Neural progenitor cell (in vitro differentiated cells): ENCODE measurements at places on chromosomes 1 and 21.

GRCh38 chr1:223872308-223872901, 26.7 kb upstream of the TP53BP2 start:
- H3K27ac ChIP-seq = peak overlapping the region; percentile 57
- DNase-seq = peak; percentile 8
- no peak overlapping the region for H3K4me3 ChIP-seq
- H3K27me3 ChIP-seq = no peaks in the 10 kb centered on the region
- H3K4me1 ChIP-seq = peaks cover 23% of the 10 kb centered on the region

GRCh38 chr1:11342621-11343032, 69.6 kb downstream of the UBIAD1 start:
- no peaks in the 10 kb centered on the region for H3K36me3 ChIP-seq
- H3K4me3 ChIP-seq = no peak overlapping the region
- peaks cover 18% of the 10 kb centered on the region for H3K4me1 ChIP-seq
- peak; percentile 68 for DNase-seq

- H3K27me3 ChIP-seq = no peaks in the 10 kb centered on the region
- H3K27ac ChIP-seq = peak overlapping the region; percentile 95
- peak overlapping the region; percentile 43 for H3K4me3 ChIP-seq
- DNase-seq = peak; percentile 36
- H3K4me1 ChIP-seq = peaks cover 72% of the 10 kb centered on the region
These were observed 10.8 kb downstream of the SLC45A3 start for GRCh38 chr1:205669341-205670149.

- no peak overlapping the region for H3K4me3 ChIP-seq
- no peaks in the 10 kb centered on the region for H3K36me3 ChIP-seq
- H3K27ac ChIP-seq = no peak overlapping the region
- no peaks in the 10 kb centered on the region for H3K27me3 ChIP-seq
These were observed 499 bp upstream of the C4BPB start for GRCh38 chr1:207088161-207088560.

- no peaks in the 10 kb centered on the region for H3K27me3 ChIP-seq
- H3K4me1 ChIP-seq = no peaks in the 10 kb centered on the region
- DNase-seq = no peak
- no peaks in the 10 kb centered on the region for H3K36me3 ChIP-seq
- H3K27ac ChIP-seq = no peak overlapping the region
- no peak overlapping the region for H3K4me3 ChIP-seq
These were observed 156.5 kb upstream of the ZNF648 start for GRCh38 chr1:182217967-182218366.

GRCh38 chr1:67682659-67683197, 2.3 kb upstream of the GADD45A start:
- peaks cover 8% of the 10 kb centered on the region for H3K4me1 ChIP-seq
- no peak overlapping the region for H3K4me3 ChIP-seq
- H3K27ac ChIP-seq = no peak overlapping the region
- DNase-seq = no peak

GRCh38 chr1:158112994-158113758, 67.5 kb upstream of the CD1D start:
- peaks cover 20% of the 10 kb centered on the region for H3K4me1 ChIP-seq
- no peaks in the 10 kb centered on the region for H3K36me3 ChIP-seq
- H3K27ac ChIP-seq = no peak overlapping the region
- H3K27me3 ChIP-seq = peaks cover 22% of the 10 kb centered on the region
- peak overlapping the region; percentile 58 for H3K4me3 ChIP-seq

DNA sequence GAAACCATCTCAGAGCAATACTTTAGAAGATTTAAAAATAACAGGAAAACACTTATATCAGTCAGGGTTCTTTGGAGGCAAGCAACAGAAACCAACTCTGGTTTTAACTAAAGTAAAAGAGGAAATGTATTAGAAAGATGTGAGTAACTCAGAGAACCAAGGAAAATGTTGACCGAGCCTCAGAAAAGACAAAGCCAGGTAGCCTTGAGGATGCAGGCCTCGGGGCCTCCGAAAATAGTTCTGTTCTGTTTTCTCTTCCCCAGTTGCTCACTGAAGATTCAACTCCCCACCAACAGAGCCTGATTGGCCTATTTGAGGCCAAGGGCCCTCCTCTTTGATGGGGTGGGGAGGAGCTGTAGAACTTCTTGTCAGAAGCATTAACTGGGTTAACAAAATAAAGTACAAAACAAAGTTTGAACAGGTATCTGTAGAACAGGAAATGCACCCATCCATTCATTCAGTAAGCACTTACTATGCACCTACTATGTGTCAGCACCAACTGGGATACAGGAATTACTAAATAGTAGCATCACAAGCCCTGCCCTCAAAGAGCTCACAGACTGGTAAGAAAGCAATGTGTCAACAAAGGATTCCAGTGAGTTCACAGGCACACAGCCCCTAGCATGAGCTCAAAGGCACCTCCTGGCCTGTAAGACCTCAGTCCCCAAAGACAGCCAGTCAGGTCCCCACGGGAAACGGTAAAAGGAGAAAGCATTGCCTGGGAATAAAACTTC, 12.6 kb downstream of the SLAMF8 start:
- no peak overlapping the region for H3K4me3 ChIP-seq
- H3K4me1 ChIP-seq = no peaks in the 10 kb centered on the region
- no peak for DNase-seq

GRCh38 chr1:235857756-235858155, 8.9 kb downstream of the LYST start:
- no peaks in the 10 kb centered on the region for H3K4me1 ChIP-seq
- no peak overlapping the region for H3K4me3 ChIP-seq
- no peak overlapping the region for H3K27ac ChIP-seq
- no peaks in the 10 kb centered on the region for H3K36me3 ChIP-seq
- no peak for DNase-seq

DNA sequence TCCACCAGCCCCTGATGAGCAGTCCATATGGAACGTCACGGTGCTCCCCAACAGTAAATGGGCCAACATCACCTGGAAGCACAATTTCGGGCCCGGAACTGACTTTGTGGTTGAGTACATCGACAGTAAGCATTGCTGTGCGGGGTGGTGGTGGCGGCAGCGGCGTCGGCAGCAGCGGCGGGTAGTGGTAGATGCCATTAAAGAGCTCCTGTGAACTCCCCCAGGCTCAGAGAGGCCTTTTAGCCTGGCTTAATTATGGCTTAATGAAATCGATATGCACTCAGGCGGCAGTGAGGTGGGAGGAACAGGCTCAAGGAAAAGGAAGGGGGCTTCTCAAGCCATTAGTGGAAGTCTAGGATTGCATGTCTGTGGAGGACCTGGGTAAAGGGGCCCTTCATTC, 41.9 kb upstream of the CNTN2 start:
- H3K36me3 ChIP-seq = no peaks in the 10 kb centered on the region
- no peak overlapping the region for H3K4me3 ChIP-seq
- peaks cover 33% of the 10 kb centered on the region for H3K4me1 ChIP-seq
- no peak for DNase-seq
- H3K27ac ChIP-seq = no peak overlapping the region

- H3K27me3 ChIP-seq = no peaks in the 10 kb centered on the region
- peaks cover 11% of the 10 kb centered on the region for H3K4me1 ChIP-seq
- DNase-seq = no peak
- no peak overlapping the region for H3K27ac ChIP-seq
- H3K36me3 ChIP-seq = no peaks in the 10 kb centered on the region
- H3K4me3 ChIP-seq = no peak overlapping the region
These were observed 154.1 kb upstream of the TMEM51 start for GRCh38 chr1:14999441-14999840.

GRCh38 chr1:174740249-174740968, 259.3 kb upstream of the CACYBP start:
- H3K4me3 ChIP-seq = no peak overlapping the region
- DNase-seq = no peak
- H3K27ac ChIP-seq = no peak overlapping the region
- H3K36me3 ChIP-seq = no peaks in the 10 kb centered on the region

DNA sequence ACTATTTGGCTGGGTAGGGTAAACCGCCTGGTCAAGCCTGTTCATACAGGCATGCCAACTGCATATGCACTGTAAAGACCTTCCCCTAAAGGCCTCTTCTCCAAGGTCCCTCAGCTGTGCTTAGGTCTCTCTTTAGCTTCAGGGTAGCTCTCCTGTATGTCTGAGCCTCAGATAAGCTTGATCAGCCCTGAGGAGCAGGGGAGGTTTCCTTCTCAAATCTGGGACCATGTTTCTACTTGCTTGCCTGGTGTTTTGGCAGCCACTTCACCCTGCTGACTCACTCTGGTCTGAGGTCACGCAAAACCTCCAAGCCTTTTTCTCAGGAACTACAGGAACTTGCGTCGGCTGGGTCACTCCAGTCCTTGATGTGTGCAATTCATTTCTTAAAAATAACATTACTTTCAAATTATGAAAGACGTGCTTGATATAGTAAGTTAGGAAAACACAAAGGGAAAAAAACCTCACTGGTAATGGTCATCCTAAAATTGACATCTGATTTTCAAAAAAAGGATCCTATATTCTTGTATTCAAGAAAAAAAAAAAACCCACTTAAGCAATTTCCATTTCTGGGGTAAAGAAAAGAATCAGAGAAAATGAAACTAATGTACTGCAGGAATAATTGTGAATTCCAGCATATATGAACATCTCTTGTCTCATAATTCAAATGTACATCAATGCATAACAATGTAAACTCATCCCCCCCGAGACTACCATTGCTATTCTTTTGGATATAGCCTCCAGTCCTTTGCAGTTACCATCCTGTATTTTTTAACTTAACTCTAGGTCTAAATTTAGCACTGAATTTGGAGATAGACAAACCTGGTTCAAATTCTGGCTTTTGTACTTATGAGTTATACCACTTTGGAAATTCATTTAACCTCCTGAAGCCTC, 24.8 kb upstream of the RNF19B start:
- H3K4me1 ChIP-seq = peaks cover 13% of the 10 kb centered on the region
- no peak overlapping the region for H3K4me3 ChIP-seq
- no peak overlapping the region for H3K27ac ChIP-seq
- no peak for DNase-seq

DNA sequence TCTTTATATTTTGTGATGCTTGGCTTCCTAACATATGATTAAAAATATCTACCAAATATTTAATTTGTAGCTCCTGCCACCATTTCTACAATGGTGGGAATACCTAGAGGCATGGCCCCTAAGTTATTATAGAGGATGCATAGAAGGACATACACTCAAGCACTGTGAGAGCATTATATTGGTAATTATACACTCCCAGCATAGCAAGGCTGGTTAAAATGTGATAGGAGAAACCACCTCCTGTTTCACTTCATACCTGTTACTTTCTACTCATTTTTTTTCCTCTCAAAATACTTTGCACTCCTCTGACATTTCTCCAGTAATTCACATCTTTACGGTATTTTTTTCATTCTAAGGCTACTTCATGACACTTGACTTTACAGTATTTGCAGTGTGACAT, 92.9 kb downstream of the HS2ST1 start:
- no peak overlapping the region for H3K27ac ChIP-seq
- no peak for DNase-seq
- H3K4me1 ChIP-seq = no peaks in the 10 kb centered on the region
- no peak overlapping the region for H3K4me3 ChIP-seq
- no peaks in the 10 kb centered on the region for H3K36me3 ChIP-seq
- H3K27me3 ChIP-seq = no peaks in the 10 kb centered on the region

DNA sequence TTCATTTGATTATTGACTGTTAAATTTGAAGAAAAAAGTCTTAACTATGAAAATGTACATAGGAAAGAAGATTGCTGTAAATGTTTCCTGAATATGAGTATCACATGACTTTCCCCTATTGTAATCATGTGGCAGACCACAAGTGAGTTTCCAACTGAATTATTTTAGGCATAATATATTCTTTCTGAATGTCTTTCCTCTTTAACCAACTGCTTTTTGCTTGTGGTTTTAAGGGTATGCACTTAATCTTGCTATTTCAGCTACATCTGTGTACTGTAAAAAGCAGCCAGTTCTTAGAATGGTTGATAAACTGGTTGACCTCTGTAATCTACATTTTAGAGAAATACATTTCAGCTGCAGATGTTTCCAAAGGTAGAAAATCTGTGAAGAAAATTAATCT, 400.7 kb downstream of the NEGR1 start:
- DNase-seq = no peak
- no peak overlapping the region for H3K4me3 ChIP-seq
- no peak overlapping the region for H3K27ac ChIP-seq
- no peaks in the 10 kb centered on the region for H3K36me3 ChIP-seq
- no peaks in the 10 kb centered on the region for H3K27me3 ChIP-seq
- peaks cover 18% of the 10 kb centered on the region for H3K4me1 ChIP-seq

- H3K27me3 ChIP-seq = no peaks in the 10 kb centered on the region
- H3K4me3 ChIP-seq = no peak overlapping the region
- no peak for DNase-seq
- H3K27ac ChIP-seq = no peak overlapping the region
These were observed 90.2 kb upstream of the RUNX3 start for GRCh38 chr1:25020173-25020845.

GRCh38 chr1:7223334-7224080, 438.3 kb downstream of the CAMTA1 start:
- H3K27ac ChIP-seq = no peak overlapping the region
- no peaks in the 10 kb centered on the region for H3K36me3 ChIP-seq
- no peaks in the 10 kb centered on the region for H3K27me3 ChIP-seq

DNA sequence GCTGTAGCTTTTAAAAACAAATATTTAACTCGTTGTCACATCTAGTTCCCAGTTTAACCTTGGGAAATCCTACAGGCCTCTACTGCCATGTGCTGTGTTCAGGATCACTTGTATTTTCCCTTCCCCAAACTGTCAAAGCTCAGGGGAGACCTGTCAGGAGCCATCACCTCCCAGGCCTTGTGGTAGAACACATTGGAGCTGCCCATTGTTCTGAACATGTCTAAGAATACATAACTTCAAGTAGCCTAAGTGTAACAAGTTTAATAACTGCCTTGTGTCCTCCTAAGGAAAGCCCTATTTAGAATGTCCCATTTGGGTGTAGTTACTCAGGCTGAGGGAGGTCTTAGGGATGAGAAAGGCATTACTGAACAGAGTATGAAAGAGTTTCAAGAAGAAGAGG, 28.6 kb upstream of the PIGC start:
- no peak overlapping the region for H3K27ac ChIP-seq
- H3K36me3 ChIP-seq = no peaks in the 10 kb centered on the region
- DNase-seq = no peak
- H3K27me3 ChIP-seq = no peaks in the 10 kb centered on the region

GRCh38 chr1:233224311-233224710, 71.2 kb downstream of the PCNX2 start:
- no peaks in the 10 kb centered on the region for H3K27me3 ChIP-seq
- no peak for DNase-seq
- no peaks in the 10 kb centered on the region for H3K4me1 ChIP-seq
- H3K27ac ChIP-seq = no peak overlapping the region
- peaks cover 10% of the 10 kb centered on the region for H3K36me3 ChIP-seq
- no peak overlapping the region for H3K4me3 ChIP-seq

DNA sequence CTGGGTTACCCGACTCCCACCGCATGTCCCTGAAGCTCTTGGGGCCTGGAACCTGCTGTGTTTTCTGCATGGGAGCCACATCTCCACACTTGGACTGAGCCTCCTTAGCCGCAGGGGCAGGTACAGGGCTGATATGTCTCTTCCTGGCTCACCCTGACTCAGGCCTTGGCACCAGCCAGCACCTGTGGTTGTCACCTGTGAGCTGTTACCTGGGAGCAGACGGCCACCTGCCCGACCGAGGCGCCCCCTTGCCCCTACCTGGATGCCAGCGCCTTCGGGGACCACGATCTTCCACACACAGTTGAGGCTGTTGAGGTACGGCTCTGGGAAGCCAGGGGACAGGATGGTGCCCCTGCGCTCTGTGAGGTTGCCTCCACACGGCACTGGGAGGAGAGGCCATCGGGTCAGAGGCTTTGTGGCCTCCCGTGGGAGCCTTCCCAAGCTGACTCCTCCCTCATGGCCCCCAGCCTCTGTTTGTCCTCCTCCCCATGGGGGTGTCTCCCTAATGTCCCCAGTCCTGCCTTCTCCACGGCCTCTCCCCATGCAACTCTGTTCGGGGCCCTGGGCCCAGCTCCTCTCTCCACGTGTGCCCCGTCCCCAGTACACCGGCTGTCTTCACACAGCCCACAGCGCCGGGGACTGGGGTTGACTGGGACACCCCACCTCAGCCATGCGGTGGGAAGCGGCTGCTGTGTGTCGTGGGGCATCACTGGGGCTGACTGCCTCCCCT, 152.0 kb downstream of the ZSCAN20 start:
- DNase-seq = no peak
- H3K27ac ChIP-seq = no peak overlapping the region
- no peak overlapping the region for H3K4me3 ChIP-seq
- H3K27me3 ChIP-seq = no peaks in the 10 kb centered on the region
